Activated T-cell treated with anti-CD3 and anti-CD28 coated beads, Interleukin-2, amount 50 U/mL, for 72 hours (primary cell): ENCODE measurements at places on chromosomes 7 and 10. TPM values are rescaled to one million over a fixed set of nuclear protein-coding genes. Genes with fewer than 3 reads are reported as not detected.
A peak's percentile ranks its signal among the peaks of the same experiment; 100 is the strongest.

The TMEM140 gene
- 26.4 TPM for total RNA-seq

GRCh38 chr10:77907462-77907861 is 19.1 kb downstream of the DLG5 start:
- no peak for DNase-seq

- no peak for DNase-seq
Observed at GRCh38 chr10:96789571-96790108, 42.5 kb upstream of the LCOR start.

The IFIT2 gene
- 10.8 TPM for total RNA-seq

- no peak for DNase-seq
Observed at GRCh38 chr10:12839941-12840611, 161.4 kb downstream of the CCDC3 start.

DNA sequence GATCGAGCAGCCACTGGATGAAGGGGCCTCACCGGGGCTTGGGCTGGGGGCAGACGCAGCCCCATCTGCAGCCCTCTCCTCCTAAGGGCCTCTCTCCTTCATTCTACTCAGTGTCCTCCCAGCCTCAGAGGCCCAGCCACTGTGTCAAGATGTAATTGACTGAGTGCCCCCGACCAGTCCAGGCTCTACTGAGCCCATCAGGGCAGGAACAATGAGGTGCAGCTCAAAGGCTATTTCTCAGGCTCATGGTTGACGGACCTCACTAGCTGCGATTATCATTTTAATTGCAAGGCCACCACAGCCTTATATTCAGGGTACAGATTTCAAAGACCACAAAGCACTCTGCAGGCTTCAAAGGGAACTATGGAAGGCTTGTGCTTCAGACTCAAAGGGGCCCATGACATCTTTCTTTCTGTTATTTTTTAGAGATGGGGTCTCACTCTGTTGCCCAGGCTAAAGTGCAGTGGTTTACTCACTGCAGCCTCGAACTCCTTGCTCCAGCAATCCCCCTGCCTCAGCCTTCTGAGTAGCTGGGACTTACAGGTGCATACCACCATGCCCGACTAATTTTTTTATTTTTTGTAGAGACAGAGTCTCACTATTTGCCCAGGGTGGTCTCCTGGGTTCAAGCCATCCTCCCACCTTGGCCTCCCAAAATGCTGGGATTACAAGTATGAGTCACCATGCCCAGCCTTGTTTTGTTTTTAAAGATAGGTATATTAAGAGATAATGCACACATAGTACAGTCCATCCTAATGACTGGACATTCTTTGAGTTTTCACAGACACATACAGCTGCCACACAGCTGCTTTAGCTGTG is 23.7 kb downstream of the SLC29A3 start:
- DNase-seq, result no peak

DNA sequence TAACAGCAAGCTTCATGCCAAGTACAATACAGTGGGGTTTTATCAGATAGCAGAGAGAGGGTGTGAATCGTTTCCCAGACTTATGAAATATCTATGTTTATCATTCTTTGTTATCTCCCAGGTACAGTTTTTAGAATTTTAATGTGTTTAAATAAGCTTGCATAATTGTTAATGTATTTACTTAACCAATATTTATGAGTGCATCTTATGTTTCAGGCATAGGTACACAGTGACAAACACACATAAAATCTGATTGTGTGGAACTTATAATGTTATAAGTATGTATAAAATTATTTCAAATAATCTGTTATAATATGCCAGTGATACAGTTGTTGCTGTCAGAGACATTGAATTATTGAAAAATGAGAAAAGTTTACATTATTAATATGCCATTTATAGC is 1011.4 kb upstream of the C7orf33 start:
- no peak for DNase-seq

GRCh38 chr7:73647725-73648592 is 19.7 kb upstream of the VPS37D start:
- peak; percentile 48 for DNase-seq

DNA sequence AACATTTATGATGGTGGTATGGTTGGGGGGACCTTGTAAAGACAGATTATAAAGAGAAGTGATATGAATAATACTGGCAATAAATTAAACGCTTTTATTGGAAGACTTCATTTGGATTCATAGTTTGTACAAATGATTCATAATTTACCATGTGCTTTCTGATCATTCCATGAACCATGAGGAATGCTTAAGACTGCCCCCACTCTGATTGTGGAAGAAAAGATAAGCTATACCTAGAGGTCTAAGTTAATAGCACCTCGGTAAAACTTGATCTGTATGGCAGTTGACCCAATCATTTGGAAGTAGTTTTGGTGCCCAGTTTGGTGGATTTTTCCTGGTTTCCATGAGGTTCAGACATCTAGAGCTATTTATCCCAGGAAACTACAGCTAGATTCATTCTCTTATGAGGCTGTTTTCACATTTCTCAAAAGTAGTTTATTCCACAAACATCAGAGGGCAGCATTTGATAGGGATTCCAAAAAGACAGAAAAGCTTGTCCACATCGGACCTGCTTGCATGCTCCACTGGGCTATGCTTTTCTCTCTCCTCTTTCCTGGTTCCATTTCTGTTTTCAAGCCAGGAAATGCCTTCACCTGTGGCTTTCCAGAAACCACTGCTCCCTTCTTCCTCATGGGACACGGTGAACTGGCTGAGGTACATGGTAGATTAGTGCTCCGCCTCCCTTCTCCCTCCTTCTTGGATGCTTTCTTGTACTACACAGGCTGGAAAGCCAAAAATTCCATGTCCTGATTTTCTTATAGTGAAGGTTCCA is 29.2 kb downstream of the TFAM start:
- DNase-seq, result no peak

The TMEM178B gene
- total RNA-seq, result 1.0 TPM

The LIPN gene
- not detected for total RNA-seq

The MMP21 gene
- not detected for total RNA-seq

The POU6F2 gene
- total RNA-seq, result 0.16 TPM

- no peak for DNase-seq
Observed at GRCh38 chr10:70055550-70055949, 2.9 kb downstream of the MACROH2A2 start.

- no peak for DNase-seq
Observed at GRCh38 chr10:76211691-76212090, 780.3 kb downstream of the LRMDA start.

- DNase-seq, result no peak
Observed at GRCh38 chr10:109823196-109823595, 100.1 kb downstream of the XPNPEP1 start.

The SPDYE3 gene
- not detected for total RNA-seq

The CCL24 gene
- 0.46 TPM for total RNA-seq

DNA sequence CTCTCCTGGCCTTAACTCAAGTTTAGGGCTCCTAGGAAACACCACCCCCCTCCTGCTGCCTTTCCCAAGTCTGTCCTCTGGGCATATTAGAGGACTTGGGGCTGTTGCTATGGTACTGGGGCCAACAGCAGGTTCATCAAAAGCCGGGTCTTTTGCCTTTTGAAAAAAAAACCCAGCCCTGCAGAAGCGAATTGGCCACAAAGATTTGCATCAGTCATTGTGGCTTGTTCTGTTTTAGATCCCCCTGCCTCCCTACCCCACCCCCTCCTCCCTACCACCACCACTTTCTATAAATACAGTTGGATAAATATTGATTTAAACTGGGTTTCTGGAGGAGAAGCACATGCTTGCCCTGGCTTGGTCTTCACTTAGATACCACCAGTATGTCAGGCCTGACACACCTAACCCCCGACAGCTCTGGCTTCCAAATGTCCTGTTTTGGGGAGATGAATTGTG is 7.0 kb downstream of the MXI1 start:
- no peak for DNase-seq

GRCh38 chr7:138194567-138194966 is 118.3 kb downstream of the AKR1D1 start:
- no peak for DNase-seq

The OPN1SW gene
- total RNA-seq, result not detected

GRCh38 chr10:94006591-94007550 is 13.1 kb downstream of the PLCE1 start:
- no peak for DNase-seq

DNA sequence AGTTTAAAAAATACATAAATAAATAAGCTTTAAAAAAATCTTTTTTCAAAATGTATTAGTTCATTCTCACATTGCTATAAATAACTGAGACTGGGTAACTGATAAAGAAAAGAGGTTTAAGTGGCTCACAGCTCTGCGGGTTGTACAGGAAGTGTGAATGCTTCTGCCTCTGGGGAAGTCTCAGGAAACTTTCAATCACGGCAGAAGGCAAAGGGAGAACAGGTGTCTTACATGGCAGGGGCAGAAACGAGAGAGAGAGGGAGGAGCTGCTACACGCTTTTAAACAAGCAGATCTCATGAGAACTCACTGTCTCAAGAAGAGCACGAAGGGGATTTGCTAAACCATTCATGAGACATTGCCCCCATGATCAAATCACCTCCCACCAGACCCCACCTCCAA is 114.6 kb downstream of the DNAJC1 start:
- DNase-seq, result peak; percentile 2

GRCh38 chr10:29372920-29373319 is 84.0 kb downstream of the LYZL1 start:
- no peak for DNase-seq

- DNase-seq, result no peak
Observed at GRCh38 chr7:155732286-155732685, 80.0 kb downstream of the SHH start.

DNA sequence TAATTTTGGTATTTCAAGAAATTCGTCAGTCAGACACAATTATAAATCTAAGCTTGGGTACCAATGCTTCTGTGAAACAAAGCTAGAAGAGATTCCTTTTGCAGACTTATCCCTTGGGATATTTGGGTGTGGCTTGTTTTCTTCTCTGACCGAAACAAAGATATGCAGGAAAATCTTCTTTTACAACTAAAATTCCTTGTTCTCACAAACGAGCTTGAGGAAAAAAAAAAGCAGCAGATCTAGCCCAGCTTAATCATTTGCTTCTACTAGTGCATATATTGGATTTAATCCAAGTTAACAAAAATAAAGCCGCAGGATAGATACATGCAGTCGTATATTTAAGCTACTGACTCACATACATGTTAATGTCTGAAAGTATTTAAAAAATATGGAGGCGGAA is 104.2 kb downstream of the PRTFDC1 start:
- no peak for DNase-seq
